ENCODE measurements at places on chromosomes 1 and 21.

GRCh38 chr1:119266386-119266785, 102.2 kb upstream of the HAO2 start:
- DNase-seq, result no peak

DNA sequence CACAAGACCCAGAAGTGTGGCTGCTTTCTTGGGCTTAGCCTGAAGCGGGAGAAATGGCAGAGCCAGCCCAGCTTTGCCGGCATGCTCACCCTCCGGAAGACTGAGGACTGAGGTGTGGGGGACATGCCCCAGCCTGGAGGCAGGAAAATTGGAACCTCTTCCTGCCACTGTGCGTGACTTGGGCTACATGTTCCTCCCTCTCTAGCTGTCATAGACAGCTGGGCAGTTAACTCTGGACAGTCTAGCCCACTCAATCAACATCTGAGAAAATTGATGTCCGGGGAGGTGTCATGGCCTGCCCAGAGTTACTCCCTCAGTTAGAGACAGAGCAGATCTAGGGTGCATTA, 59.7 kb downstream of the UBE2T start:
- no peak for DNase-seq

DNA sequence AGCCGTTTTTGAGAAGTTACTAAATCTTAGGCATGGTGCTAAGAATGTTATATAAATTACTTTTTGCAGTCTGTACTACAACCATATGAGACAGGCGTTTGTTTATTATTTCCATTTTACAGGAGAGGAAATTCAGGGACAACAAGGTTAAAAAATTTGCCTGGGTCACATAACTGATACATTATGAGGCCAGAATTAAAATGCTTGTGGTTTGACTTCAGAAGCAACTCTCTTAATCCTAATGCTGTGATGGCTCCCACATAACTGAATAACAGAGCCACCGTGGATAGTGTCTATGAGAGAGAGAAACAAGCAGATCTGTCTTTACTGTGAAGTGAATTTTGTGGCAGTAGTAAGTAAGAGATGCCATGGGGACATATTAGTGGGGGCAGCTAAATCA, 184.9 kb downstream of the NCAM2 start:
- no peak for DNase-seq

DNA sequence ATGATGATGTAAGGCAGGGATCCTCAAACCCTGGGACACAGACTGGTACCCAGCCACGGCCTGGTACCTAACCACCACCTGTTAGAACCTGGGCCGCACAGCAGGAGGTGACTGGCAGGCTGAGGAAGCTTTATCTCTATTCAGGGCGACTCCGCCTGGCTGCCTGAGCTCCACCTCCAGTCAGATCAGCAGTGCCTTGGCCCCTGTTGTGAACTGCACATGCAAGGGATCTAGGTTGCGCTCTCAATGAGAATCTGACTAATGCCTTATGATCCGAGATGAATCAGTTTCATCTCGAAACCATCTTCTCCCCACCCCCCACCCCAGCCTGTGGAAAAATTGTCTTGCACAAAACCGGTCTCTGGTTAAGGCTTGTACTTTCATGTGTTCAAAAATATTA, 4.2 kb downstream of the RNPC3 start:
- peak; percentile 6 for DNase-seq

GRCh38 chr1:232628335-232629249, 1.3 kb downstream of the SIPA1L2 start:
- DNase-seq, result peak; percentile 62

GRCh38 chr1:206513312-206514111, 6.2 kb downstream of the RASSF5 start:
- DNase-seq, result peak; percentile 86

DNA sequence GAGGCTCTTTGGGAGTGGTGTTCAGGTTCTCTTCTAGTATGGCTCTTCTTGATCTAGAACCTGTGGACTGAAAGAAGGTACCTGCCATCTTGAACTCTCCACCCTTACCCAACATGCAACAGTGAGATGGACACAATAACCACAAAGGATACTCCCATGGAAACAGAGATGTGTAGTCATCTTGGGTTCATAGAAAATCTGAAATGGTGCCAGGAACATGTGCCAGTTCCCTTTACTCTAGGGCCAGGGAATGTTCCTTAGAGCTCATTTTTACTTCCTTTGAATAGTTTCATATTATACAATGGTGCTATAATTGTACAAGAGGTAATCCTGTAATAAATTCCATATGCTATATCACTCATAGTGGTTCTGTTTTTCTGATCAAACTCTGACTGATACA, 13.2 kb upstream of the SCYL3 start:
- peak; percentile 45 for DNase-seq

GRCh38 chr1:214917081-214917635, 165.4 kb upstream of the KCNK2 start:
- no peak for DNase-seq

GRCh38 chr1:80659161-80659560, 1141.6 kb upstream of the ADGRL2 start:
- DNase-seq, result no peak

GRCh38 chr1:156566436-156566835, 5.9 kb downstream of the IQGAP3 start:
- no peak for DNase-seq

DNA sequence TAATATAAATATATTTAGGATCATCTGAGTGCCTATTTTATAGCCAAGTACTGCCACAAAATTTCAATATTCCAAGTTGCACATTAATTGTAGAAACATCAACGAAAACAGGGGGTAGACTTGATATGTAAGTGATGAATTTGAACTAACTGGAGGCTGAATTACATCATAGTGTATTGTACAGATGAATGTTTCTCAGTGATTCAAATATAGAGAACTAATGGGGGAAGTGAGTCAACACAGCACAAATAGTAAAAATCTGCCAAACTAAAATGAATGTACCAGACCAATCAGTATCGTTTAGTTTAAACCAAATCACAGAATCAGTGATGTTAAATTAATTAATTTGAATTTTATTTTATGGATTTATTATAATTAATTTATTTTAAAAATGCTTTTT, 42.8 kb downstream of the RTCA start:
- peak; percentile 23 for DNase-seq

DNA sequence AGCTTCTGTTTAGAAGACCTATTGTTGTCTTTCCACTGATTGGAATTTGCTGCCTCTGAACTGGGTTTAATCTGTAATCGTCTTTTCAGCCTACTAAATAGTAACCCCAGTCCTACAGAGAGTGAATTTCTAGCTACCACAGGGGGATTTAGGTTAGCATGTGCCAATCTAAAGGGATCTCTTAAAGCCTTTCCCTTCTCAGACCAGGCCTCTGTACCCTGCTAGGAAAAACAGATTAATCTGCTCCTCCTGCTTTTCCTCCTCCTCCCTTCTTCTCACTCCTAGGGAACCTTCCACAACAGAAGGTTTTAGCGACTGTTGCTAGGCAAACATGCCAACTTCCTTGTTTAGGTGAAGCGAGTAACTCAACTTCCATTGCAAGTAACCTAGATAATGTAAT, 1.3 kb upstream of the RC3H1 start:
- peak; percentile 48 for DNase-seq

DNA sequence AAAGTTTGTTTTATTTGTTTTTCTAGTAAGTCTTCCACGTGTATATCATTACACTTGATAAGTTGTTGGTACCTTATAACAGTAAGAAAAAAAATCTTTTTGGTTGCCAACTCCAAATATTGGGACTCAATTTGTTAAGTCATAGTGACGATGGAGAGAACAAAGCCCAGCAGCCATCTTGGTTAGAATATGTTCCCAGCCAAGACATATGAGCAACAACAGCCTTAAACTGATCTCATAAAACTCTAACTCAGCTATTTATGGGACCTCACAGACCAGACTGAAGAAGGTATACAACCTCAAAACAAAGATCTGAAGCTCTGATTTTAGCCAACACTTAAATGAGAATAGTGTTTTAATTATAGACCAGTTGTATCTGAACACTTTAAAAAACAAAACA, 281.3 kb downstream of the VAV3 start:
- no peak for DNase-seq

- DNase-seq, result no peak
Observed at GRCh38 chr1:10693497-10694273, 102.8 kb downstream of the CASZ1 start.

DNA sequence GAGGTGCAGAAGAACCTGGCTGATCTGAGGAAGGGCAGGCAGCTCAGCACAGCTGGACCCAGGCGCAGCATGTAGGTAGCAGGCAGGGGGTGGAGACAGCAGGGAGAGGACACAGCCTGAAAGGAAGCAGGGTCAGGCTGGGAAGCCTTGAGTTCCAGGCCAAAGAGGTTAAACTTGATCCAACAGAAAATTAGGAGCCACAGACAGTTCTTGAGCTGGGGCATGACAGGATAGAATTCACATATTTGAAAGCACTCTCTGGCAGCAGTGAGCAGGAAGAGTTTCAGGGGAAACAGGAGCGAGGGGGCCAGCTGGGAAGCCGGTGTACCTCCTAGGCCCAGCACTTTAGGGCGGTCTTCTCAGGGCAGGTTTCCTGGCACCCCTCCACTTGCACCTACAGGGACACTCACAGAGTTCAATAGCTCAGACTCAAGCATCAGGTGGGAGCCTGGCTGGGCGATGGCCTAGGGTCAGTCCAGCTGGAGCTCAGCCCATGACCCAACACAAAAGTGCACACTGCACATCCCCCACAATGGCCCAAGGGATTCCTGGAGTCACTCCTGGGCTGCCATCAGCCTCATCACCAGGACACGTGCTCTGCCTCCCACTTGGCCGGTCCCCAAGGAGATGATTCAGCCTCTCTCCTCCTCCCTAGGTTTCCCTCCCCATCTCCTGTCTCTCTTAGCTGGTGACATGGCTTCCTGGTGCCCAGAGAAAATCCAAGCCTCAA, 22.7 kb downstream of the MATN1 start:
- peak; percentile 60 for DNase-seq

DNA sequence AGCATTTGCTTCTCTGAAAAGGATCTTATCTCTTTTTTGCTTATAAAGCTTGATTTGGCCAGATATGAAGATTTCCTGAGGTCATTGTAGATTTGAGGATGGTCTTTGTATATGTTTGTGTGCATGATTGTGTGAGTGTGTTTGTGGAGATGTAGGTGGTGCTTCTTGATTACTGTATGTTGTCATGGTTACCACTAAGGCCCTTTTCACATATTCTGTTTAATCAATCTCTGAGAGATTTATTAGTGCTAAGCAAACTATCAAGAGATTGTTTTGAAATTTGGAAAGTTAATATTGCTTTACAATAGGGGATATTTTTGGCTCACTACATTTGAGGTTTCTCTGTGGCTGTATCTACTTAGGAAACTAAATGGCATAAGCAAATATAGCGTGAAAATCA, 191.7 kb downstream of the S1PR1 start:
- DNase-seq, result no peak

- DNase-seq, result no peak
Observed at GRCh38 chr1:90434460-90434859, 282.6 kb downstream of the BARHL2 start.

DNA sequence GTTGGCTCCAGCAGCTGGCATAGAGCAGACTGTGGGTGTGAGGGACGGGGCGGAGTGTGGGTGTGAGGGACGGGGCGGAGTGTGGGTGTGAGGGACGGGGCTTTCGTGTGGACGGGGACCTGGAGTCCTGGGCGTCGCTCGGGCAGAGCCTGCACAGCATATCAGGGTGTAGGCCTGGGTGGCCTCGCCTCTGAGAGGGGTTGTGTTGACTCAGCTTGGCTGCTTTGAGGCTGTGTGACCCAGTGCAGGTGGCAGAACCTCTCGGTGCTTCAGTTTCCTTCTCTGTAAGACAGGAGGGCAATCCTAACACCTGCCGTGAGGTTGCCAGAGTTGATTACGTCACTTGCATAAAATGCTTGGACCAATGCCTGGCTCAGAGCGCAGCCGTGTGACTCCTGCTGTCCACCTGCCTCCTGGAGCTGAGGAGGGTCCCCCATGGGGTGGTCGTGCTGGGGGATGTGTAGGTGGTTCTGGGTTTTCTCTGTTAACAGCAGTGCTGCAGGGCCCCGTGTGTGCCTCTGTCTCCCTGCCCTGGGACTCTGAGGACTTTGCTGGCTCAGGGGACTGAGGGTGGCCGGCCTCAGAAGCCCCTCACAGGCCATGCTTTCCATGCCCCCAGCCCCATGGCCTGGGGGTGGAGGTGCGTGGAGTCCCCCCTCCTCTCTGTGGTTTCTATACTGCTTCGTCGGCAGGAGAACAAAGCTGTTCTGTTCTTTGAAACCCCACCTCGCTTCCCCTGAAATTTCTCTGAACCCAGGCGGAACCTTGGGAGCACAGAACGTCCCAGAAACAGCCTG, 15.4 kb downstream of the PDXK start:
- DNase-seq, result peak; percentile 14

GRCh38 chr1:240999826-241000225, 357.2 kb downstream of the RGS7 start:
- no peak for DNase-seq

DNA sequence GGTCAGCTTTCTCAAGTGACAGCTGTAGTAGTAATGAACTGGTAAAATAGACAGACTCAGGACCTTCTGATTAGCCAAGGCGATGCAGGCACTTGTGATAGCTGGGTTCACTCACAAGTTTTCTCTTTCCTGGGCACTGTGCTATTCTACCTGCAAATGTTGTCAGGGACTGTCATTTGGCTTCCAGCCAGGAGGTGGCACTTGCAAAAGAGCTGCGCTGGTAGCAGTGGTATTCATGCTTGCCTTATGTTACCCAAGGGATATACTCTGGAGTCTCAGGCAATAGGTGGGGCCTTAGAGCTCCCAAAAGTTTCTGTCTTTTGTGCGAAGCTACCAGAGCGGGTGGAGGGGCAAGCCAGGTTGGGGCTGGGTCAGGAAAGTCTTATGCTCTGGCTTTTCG, 23.5 kb downstream of the IFI44 start:
- no peak for DNase-seq

- DNase-seq, result no peak
Observed at GRCh38 chr1:85358702-85359438, 82.4 kb upstream of the BCL10 start.

DNA sequence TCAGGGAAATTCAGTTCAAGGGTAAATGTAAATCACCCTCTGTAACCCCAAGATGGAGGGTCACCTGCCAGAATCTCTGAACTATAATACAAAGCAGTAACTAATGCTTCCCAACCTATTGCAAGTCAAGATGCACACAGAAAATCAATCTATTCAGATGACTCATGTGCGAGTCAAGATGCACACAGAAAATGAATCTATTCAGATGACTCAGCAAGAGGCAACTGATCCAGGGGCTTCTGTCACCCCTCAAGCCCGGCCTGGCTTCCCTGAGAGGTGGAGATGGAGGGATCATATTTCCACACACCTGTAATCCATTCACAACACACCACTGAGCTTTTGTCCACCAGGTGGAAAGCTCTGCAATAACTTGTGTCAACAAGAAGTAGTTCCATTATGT, 17.4 kb upstream of the HIVEP3 start:
- DNase-seq, result peak; percentile 44

- no peak for DNase-seq
Observed at GRCh38 chr1:212536586-212536985, 72.0 kb upstream of the ATF3 start.
